Pancreas (tissue), 10 donors: ENCODE measurements at places on chromosomes 2 and 18. TPM values are rescaled to one million over a fixed set of nuclear protein-coding genes. Genes with fewer than 3 reads are reported as not detected.

Gene EGR4
- 0.19 TPM for polyA plus RNA-seq

Gene YPEL5
- 42.1 TPM for polyA plus RNA-seq

Gene AGXT
- 0.08 TPM for polyA plus RNA-seq

Gene ALKAL2
- 93.6 TPM for polyA plus RNA-seq

Gene SP140
- 0.65 TPM for polyA plus RNA-seq

Gene TOGARAM2
- polyA plus RNA-seq = 9.1 TPM

Gene LYG1
- polyA plus RNA-seq = 3.0 TPM

Gene GAL3ST2
- not detected for polyA plus RNA-seq

Gene ESPNL
- polyA plus RNA-seq = 0.38 TPM

Gene NOSTRIN
- polyA plus RNA-seq = 67.3 TPM

Gene ALPI
- polyA plus RNA-seq = not detected

Gene POTEC
- polyA plus RNA-seq = 0.04 TPM

Gene GCA
- polyA plus RNA-seq = 11.3 TPM

Gene DCDC2C
- polyA plus RNA-seq = not detected

Gene EML6
- polyA plus RNA-seq = 2.3 TPM

Gene LNPK
- 1.3 TPM for polyA plus RNA-seq

Gene PTH2R
- 1.5 TPM for polyA plus RNA-seq

Gene IL36RN
- not detected for polyA plus RNA-seq

Gene NBAS
- polyA plus RNA-seq = 33.2 TPM

Gene GPR75
- polyA plus RNA-seq = 1.3 TPM

Gene SP9
- polyA plus RNA-seq = not detected
